ENCODE measurements at places on chromosomes 12 and 14. TPM values are rescaled to one million over a fixed set of nuclear protein-coding genes. Genes with fewer than 3 reads are reported as not detected.

DNA sequence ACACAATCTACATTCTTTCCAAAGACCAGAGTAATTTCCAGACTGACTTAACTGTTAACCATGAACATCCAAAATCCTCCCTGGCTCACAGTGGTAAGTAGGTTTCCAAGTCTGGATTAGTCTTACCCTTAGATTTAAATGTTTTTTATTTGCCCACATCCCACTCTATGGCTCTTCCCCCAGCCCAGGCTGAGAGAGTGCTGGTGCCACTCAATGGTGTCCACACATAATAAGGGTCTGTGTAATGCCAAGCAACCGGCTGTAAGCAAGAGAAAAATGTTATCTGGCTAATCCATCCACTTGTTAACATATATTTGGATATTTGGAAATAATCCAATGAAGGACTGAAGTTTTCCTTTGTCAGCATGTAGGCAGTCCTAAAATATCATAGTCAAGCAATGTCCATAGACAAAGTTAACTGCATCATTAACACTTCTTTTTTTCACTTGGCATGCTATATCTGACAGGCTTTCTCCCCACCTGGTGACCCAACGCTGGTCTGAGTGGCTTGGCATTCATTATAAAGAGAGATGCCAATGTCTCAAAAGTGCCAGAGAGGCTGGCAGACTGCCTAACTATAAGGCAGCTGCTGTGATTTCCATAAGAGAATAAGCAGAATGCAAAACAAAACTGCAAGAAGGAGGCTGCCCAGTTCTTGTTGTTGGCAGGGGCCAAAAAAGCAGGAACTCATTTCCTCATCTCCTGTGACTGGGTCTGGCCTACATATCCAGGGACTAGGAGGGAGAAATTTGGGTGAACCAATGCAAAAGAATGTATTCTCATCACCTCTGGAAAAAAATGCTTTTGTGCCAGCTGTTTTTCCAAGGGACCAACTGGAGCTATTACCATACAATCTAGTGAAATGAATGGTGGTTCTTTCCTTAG, 13.9 kb upstream of the HOXC13 start:
- no peak for DNase-seq

DNA sequence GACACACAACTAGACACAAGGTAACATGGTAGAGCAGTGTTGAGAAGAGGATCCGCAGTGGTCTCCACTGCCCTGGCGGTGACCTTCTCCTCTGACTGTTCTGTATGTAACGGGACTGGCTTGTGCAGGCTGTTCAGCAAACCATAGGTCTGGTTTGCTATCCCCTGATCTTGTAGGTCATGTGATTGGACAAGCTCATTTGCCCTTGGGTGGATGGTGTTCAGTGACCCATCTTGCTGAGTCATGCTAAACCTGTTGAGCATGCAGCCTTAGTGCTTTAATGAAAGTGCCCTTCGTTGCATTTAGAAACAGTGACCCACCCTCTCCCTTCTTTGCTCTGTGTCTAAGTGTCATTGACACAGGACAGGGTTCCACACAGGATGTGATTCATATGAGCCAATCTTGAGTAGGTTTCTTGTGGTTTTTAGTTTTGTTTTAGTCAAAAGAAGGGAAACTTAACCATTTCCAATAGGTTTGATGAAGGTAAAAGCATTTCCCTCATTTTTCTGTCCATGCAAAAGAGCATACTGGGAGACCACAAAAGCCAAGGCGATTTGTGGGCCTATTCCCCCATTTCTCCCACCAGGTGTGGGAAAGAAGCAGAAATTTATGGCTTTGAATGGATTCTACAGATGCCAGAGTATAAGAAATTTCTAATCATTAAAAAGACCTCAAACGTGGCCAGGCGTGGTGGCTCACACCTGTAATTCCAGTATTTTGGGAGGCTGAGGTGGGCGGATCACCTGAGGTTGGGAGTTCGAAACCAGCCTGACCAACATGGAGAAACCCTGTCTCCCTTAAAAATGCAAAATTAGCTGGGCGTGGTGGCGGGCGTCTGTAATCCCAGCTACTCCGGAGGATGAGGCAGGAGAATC, 32.6 kb upstream of the HIF1A start:
- no peak for DNase-seq

- DNase-seq: no peak
These were observed 8.4 kb upstream of the GMFB start for GRCh38 chr14:54497224-54497623.

DNA sequence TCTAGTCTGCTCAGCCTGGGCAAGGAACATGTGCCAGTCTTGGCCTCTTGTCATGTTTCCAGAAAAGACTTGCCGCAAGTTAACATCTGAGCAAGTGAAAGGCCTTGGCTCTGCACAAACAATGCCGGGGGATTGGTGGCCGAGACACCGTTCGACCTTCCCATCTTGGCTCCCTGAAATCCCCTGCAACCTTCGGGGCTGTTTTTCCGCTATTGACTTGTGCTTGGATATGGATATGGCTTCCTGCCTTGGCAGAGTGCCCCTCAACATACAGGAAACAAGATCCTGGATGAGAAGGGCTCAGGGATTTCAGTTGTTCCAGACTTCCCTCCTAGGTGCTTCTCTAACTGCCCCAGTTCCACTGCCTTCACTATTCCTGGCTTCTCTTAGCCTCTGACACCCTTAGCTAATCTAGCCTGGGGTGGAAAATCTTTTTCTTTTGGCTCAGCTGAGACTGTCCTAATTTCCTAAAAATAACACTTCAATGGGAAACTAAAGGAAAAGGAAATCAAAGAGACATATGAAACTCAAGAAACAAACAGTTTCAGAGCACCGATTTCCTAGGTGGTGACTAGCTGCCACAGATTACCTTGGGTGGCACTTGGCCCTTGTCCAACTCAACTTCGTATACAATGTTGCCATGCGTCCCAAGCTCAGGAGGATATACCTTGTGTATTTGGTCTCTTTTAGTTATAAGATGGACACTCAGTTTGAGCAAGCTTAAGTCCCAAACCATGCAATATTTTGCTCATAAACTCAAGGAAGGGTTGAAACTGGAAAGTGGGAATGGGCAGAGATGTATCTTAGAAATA, 33.9 kb downstream of the RDH12 start:
- peak; percentile 42 for DNase-seq

DNA sequence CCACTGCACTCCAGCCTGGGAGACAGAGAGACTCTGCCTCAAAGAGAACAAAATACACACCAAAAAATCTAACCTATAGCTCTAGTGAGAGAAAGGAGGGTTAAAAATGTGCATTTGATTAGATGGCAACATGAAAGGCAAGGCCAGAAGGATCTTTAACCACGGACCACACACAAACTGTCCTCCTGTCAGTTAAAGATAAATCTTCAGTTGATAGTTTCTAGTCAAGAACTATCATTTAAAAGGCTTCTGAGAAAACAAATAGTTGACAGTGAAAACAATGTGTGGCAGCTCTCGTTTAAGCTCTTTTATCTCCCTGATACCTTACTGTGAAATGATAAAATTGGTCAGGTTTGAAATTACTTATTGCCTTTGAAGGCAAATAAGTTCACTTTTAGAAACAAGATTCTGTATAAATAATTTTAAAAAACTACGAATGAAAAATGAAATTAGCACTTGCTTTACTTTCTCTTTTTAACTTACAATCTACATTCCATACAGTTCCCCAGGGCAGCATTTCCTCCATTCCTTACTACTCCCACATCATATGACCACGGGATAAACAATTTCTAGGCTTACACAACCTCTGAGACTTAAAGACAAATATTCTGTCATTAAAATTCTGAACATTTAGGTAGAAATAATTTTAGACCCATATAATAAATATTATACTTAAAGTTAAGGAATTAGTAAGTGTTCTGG, 71.4 kb upstream of the GNPNAT1 start:
- no peak for DNase-seq

GRCh38 chr12:76687981-76688380, 75.9 kb upstream of the ZDHHC17 start:
- peak; percentile 79 for DNase-seq

- DNase-seq: peak; percentile 71
These were observed at the start of gene ACVRL1 for GRCh38 chr12:51907083-51907855. TSS of gene ACVRL1 (plus strand) at chr12:51907504. CDS start at chr12:51912475, 4,971 bp downstream.

DNA sequence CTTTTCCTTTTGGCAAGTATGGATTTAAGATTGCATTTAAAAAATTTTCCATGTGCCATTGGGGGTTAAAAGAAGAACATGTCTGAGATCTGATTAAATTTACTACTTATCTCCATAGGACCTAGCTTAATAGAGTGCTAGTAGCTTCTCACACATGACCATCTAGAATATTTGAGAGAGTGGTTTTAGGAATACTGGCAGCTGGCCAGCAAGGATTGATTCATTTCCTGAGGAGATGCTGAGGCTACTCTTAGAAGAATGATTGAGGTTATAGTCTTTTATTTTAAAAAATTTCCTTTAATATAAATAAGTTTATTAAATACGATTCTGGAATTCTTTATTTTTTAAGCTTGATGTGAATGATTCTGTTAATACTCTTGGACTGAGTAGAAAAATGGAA, 56.2 kb downstream of the MIPOL1 start:
- DNase-seq: no peak

The E2F7 gene
- 4.2 TPM for polyA plus RNA-seq

The WNK1 gene
- polyA plus RNA-seq: 78.5 TPM

The NANOG gene
- polyA plus RNA-seq: 0.41 TPM

All from muscle of arm (tissue), 14 donors.